ENCODE measurements at places on chromosomes 12 and 14. TPM values are rescaled to one million over a fixed set of nuclear protein-coding genes. Genes with fewer than 3 reads are reported as not detected.
A peak's percentile ranks its signal among the peaks of the same experiment; 100 is the strongest.

Gene KRT77
- not detected for total RNA-seq

Gene MRPL42
- total RNA-seq, result 80.6 TPM

Gene IL31
- not detected for total RNA-seq

Gene IFNG-AS1
- not detected for total RNA-seq

Gene TOX4
- 25.6 TPM for total RNA-seq

Gene RGS6
- total RNA-seq, result not detected

Gene GDF3
- total RNA-seq, result not detected

Gene CCDC177
- not detected for total RNA-seq

Gene MANSC4
- total RNA-seq, result not detected

DNA sequence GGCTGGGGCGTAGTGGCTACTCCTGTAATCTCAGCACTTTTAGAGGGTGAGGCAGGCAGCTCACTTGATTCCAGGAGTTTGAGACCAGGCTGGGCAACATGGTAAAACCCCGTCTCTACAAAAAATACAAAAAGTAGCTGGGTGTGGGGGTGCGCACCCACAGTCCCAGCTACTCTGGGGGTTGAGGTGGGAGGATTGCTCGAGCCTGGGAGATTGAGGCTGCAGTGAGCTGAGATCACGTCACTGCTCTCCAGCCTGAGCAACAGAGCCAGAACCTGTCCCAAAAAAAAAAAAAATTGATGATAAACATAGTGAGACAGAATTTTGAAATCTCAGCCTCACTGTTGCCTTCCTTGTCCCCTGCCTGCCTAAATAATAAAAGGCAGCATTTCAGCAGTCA lies 40.0 kb downstream of the PTPN11 start:
- no peak for DNase-seq

GRCh38 chr12:104011253-104011652 lies 38.7 kb downstream of the GLT8D2 start:
- peak; percentile 95 for DNase-seq

GRCh38 chr14:33835677-33836076 lies 115.2 kb downstream of the EGLN3 start:
- no peak for DNase-seq

GRCh38 chr12:105721051-105721825 lies 390.7 kb downstream of the C12orf75 start:
- peak; percentile 74 for DNase-seq

DNA sequence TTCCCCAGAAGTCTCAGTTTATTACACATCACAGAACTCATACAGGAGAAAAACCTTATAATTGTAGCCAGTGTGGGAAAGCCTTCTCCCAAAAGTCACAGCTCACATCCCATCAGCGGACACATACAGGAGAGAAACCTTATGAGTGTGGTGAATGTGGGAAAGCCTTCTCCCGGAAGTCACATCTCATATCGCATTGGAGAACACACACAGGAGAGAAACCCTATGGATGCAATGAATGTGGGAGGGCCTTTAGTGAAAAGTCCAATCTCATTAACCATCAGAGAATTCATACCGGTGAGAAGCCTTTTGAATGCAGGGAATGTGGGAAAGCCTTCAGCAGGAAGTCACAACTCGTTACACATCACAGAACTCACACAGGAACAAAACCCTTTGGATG lies 20.1 kb downstream of the ZNF84 start:
- peak; percentile 6 for DNase-seq

DNA sequence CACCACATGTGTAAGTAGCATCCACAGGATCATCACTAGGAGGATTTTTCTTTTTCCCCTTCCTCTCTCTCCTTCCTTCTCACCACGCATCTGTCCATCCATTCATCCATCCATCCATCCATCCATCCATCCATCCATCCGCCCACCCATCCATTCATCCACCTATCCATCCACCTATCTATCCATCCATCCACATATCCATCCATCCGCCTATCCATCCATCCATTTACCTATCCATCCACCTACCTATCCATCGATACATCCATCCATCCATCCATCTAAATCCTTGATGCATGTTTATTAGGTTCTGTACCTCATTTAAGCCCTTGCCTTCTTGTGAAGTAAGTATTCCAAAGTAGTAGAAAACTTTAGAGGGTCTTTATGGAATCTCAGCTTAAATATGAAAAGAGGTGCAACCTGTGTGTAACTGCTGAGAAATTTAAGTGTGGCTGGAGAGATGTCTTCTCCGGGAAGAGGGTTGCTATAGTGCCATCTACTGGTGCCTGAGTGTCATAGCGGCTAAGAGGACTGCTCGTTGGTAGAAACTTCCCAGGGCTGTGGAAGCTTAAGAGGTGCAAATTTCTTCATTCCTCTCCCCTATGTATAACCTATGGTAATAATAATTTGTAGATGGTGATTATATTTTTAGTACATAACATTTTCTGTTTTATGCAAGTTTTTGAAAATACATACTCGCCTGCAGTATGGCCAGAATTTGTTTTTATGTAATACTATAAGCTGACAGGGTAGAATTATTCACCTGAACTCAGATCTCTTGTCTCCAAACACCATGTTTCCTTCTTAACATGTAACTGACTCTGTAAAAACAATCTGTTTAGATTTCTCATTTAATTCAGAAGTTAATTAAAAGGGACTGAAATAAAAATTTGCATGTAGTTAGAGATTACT lies 46.0 kb downstream of the MYO1H start:
- DNase-seq, result peak; percentile 72

DNA sequence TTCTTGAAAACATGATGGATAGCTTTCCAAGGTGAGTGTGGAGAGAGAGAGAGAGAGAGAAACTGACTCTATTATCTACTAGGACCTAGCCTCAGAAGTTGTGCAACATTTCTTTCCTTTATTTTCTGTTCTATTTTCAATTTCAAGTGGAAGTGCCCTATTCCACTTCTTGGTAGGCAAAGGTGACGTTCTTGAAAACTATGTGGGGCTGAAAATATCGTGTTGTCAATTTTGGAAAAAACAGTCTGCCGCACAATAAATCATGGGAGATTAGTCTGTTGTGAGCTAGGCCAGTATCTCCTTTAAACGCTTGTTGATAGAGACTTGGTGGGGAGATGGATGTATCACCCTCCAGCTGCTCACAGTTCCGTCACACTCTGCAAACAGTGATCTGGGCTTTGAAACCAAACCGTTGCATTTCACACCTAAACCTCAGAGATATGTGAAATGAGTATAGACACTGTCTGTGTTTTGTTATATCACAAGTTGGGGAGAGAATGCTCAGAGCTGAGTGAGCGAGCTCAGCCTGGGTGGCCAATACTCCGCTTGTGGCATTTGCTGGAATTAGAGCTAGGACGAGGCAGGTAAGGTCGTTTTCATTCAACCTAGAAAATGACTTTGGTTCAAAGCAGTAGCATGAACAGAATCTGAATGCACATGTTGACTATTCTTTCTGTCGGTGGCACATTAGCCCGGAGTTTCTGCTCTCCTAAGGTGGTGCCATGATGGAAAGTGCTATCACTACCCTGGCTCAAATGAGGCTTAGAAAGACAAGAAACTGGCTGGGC lies 75.1 kb upstream of the ST8SIA1 start:
- DNase-seq, result no peak

- DNase-seq, result peak; percentile 59
Observed at GRCh38 chr12:2682296-2683251, 112.2 kb upstream of the FKBP4 start.

- DNase-seq, result no peak
Observed at GRCh38 chr12:52313461-52313860, 7.7 kb downstream of the KRT83 start.

- no peak for DNase-seq
Observed at GRCh38 chr12:18721452-18721851, 16.4 kb downstream of the PLCZ1 start.

GRCh38 chr14:49582113-49582977 lies 3.8 kb downstream of the RPS29 start:
- DNase-seq, result no peak

DNA sequence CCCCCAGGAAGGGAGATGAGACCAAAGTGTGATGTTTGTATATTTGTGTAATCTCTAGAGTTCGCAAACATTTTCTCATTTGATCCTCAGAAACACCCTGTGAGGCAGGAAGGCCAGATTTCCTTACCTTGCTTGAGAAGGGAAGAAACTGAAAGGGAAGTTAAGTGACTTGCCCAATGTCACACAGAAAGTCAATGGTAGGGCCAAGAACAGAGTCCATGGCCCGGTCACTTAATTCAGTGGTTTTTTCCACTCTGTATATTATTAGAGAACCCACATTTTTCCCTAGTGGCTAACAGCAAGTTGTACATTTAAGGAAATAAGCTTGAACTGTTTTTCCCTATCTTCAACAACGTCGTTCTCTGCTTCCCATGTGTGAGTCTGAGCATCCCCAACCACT lies 25.6 kb upstream of the CHPT1 start:
- no peak for DNase-seq

- DNase-seq, result no peak
Observed at GRCh38 chr12:131211340-131211938, 257.7 kb downstream of the ADGRD1 start.

DNA sequence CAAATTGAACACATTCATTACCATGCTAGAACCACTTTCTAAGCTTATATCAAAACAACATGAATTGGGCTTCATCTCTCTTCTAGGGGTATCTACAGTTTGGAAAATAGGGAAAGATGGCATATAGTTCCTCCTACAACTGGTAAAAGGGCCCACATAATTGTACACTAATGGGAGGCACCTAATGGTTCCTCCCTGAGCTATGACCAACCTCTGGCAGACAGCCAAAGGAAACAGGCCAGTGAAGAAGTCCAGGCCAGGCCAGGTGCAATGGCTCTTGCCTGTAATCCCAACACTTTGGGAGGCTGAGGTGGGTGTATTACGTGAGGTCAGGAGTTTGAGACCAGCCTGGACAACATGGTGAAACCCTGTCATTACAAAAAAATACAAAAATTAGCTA lies 23.2 kb upstream of the APOF start:
- peak; percentile 12 for DNase-seq

- no peak for DNase-seq
Observed at GRCh38 chr12:61355105-61355504, 905.1 kb upstream of the USP15 start.
